ENCODE measurements at places on chromosomes 16 and 17. TPM values are rescaled to one million over a fixed set of nuclear protein-coding genes. Genes with fewer than 3 reads are reported as not detected.

PGS1 gene
- total RNA-seq, result 44.4 TPM

GRCh38 chr16:85859818-85860125 lies 39.2 kb upstream of the IRF8 start:
- no peak for DNase-seq

ZSCAN32 gene
- 20.0 TPM for total RNA-seq

DNA sequence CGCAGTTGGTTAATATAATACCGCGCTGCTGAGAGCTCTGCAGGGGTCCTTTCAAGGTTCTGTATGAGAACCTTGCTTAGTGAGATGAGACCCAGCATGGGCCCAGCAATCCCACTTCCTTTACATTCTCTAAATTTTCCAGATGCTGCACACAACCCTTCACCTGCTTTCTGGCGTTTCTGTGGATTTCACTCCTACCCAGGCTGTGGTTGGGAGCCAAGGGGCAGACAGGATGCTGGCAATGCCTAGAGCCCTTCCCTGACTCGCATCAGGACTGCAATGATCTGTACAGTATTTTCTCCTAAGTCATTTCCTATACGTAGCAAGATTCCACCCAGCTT lies 10.1 kb upstream of the PIPOX start:
- no peak for DNase-seq

DNA sequence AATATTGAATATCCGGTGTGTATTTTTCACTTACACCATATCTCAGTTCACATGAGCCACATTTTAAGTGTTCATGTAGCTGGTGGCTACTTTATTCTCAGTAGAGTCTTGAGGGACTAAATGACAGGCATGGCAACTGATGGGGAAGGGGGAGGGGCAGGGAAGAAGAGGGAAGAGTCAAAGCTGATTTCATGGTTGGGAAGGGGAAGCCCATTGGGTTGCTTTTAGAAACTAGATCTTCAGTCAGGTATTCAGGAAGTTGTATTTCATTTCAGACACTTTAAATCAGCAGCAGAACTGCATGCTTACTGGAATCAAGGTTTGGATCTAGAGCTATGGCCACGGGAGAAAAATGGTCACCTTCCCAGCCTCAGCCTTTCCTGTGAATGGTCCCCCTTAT lies 2.9 kb upstream of the WIPI1 start:
- DNase-seq, result no peak

LGALS9 gene
- total RNA-seq, result 1.9 TPM

TERB1 gene
- total RNA-seq, result not detected

Data from HCT116 (cell line).